ENCODE measurements at places on chromosomes 16 and 17.

DNA sequence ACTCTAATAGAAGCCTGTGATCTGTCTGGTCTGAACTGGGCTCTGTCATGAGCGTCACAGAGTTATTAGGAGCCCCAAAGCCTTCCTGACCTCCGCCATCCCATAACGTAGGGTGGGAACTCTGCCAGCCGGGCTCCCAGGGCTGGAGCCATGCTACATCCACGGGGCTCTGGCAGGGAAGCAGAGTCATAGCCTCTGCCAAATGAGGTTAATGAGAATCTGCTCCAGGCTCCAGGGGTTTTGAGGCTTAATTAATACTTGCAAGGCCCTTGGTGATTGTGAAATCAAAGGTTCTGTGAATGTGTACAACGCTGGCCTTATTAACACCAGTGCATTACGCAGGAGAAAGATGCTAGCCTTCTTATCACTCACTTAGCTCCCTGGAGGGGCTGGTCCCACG is 42.4 kb upstream of the ZFP90 start:
- no peak for DNase-seq

GRCh38 chr16:4690946-4691665 is 2.3 kb upstream of the NUDT16L1 start:
- DNase-seq: no peak

- DNase-seq: no peak
These were observed 3.0 kb downstream of the ABHD15 start for GRCh38 chr17:29563816-29564215.

GRCh38 chr17:49842846-49843245 is 5.0 kb downstream of the TAC4 start:
- DNase-seq: no peak

DNA sequence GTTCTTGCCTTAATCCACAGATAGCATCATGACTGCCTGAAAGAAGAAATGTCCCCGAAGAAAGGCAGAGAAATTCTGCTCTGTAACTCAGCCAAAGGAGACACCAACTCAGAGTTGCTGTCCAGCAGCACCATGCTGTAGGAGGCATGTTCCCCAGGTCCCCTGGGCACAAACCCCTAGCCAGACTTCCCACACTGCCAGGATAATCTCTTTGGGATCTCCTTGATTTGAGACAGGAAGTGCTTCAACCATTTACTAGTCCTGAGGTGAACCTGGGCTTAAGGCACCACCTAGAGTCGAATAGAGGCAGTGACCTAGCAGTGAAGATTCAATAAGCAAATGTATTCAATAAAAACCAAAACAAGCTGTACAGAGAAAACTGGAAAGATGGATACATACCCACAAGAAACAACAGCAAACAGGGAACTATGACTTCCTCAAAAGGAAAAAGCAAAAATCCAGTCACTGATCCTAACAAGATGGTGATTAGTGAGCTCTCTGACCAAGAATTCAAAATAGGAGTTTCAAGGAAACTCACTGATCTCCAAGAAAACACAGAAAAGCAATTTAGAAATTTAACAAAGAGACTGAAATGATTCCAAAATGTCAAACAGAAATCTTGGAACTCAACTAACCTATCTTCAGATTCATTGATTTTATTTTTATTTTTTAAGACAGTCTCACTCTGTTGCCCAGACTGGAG is 5.7 kb downstream of the OR4D2 start:
- no peak for DNase-seq

DNA sequence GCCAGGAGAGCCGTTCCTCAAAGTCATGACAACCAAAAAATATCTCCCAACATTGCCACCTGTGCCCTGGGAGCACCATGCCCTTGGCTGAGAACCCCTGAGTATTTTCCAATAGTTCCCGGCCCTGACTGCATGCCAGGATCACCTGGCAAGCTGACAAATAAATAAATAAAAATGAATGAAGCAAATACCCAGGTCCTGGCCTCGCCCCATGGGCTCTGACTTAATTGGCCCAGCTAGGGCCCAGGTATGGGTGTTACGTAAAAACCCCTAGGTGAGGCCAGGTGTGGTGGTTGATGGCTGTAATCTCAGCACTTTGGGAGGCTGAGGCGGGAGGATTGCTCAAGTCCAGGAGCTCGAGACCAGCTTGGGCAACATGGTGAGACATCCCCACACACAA is 2.7 kb upstream of the C16orf74 start:
- DNase-seq: no peak

- no peak for DNase-seq
These were observed 10.7 kb downstream of the TLE7 start for GRCh38 chr16:71431176-71431575.

DNA sequence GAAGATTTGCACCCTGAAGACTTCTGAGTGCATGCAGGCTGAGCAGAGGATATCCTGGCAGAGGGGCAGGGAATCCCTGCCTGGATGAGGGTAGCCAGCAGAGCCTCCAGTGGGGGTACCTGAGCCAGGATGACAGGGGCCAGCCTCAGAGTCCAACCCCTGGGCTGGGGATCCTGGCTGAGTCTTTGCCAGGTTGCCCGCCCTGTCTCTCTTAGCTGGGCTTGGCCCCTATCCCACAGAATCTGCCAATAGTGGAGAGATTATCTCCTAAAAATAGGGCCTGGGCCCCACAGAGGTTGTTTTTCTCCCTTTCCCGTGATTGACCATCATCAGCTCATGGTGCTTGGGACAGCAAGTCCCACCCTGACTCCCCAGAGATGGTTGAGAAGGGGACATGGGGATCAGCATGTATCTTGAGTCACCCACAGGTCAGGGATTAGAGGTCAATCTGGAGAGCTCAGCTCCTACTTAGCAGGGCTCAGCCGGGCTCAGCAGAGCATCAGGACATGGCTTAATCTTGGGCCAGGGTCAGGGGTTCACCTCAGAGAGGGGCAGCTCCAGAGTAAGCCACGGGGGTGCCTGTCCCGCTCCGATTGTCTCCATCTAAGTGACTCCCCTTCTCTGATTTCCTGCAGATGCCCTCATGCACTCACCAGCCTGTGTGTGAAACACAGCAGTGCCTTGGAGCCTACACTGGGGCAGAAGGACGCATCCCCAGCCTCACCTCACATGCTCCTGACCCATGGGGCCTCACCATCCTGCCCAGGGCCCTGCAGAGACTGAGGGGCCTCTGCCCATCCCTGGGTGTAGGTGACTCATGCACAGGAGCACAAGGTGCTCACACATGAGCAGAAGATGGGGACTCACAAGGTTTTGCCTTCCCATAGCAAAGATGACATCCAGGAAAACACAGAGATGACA is 11.5 kb downstream of the CDH16 start:
- no peak for DNase-seq

DNA sequence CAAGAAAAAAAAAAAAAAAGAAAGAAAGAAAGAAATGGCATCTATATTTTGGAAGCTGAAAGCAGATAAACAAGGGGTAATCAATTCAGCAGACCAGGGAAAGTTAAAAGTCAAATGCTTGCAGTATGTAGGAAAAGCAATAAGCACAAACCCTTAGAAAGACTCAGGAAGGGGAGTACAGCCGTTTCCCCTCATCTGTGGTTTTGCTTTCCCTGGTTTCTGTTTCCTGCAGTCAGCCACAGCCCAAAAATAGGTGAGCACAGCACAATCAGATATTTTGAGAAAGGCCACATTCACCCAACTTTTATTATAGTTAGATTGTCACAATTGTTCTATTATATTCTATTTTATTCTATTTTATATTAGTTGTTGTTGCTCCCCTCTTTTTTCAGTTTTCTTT is 14.4 kb upstream of the ALOX12 start:
- DNase-seq: no peak

GRCh38 chr16:79792664-79793351 is 192.3 kb upstream of the MAF start:
- no peak for DNase-seq

GRCh38 chr17:81378941-81379511 is 16.2 kb upstream of the BAHCC1 start:
- DNase-seq: no peak

- no peak for DNase-seq
These were observed 9.0 kb downstream of the FASN start for GRCh38 chr17:82088838-82089722.

- no peak for DNase-seq
These were observed 10.8 kb upstream of the MTMR4 start for GRCh38 chr17:58525239-58525638.

DNA sequence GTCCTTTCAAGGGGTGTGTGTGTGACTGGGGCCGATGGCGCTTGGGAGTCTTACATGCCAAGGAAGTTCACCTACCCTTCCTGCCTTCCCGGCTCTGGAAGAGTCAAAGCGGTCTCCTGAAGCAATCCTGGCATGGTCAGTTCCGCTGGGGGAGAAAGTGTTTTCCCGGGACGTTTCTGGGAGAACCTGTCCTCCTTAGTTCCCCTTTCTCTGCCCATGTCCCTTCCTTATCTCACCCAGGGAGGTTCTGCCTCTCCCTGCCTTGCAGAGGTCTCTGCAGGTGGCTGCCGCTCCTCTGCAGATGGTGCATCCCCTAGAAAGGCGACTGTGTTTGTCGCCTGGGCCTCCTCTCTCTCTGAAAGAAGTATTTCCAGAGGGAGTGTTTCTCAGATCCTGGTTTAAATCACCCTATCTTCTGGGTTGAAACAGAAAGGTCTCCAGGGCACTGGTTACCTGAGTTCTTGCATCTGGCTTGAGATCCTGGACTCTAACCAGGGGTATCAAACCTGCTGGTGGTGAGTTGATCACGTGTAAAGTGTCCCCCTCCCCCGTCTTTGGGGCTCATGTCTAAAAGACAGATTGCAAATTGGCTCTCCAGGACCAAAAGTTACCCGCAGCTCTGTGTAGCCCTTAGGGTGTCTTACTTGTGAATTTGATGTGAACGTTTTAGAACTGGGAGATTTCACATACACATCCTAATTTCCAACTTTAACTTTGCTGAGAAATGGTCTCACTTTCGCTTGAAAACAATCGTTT is 1.9 kb downstream of the PRKCB start:
- DNase-seq: no peak

GRCh38 chr17:62760059-62760944 is 47.8 kb downstream of the MARCHF10 start:
- no peak for DNase-seq

DNA sequence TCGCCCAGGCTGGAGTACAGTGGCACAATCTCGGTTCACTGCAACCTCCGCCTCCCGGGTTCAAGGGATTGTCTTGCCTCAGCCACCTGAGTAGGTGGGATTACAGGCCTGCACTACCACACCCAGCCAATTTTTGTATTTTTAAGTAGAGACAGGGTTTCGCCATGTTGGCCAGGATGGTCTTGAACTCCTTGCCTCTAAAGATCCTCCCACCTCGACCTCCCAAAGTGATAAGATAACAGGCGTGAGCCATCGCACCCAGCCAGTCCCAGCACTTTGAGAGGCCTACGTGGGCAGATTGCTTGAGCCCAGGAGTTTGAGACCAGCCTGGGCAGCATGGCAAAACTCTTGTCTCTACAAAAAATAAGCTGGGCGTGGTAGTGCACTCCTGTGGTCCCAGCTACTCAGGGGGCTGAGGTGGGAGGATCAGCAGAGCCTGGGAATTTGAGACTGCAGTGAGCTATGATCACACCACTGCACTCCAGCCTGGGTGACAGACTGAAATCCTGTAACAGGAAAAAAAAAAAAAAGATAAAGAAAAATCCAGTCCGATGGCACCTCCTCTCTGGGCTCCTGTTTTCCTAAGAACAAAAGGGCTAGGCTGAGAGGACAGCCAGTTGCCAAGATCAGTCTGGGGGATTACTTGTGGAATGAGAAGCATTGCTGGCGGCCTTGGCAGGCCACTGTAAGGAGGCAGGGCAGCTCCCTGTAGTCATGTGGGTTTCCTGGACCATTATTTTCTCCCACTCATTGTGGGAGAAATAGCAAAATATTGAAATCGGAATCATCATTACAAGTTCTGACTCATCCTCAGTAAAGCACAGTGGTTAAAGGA is 3.0 kb upstream of the PIPOX start:
- DNase-seq: no peak

- DNase-seq: no peak
These were observed 1.9 kb upstream of the SALL1 start for GRCh38 chr16:51152691-51153576.

- DNase-seq: no peak
These were observed 5.1 kb downstream of the RAB37 start for GRCh38 chr17:74742153-74742515.

GRCh38 chr17:45016823-45017222 is 34.6 kb downstream of the DCAKD start:
- DNase-seq: no peak

DNA sequence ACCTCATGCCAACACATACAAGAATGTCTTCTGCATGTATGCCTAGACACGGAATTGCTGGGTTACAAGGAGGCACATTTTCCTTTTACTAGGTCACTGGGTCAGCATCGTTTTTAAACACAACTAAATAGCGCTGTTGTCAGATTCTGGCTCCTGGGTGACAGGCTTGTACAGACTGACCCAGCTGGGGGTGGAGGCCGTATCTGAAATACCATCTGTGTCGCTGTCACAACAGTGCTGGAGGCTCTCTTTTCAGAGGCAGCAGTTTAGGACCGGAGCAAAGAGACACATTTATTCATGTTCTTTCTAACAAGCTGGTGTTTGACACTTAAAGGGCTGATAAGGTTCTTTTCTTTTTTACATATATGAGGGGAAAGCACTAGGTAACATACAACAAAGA is 403.0 kb upstream of the ASIC2 start:
- DNase-seq: no peak

DNA sequence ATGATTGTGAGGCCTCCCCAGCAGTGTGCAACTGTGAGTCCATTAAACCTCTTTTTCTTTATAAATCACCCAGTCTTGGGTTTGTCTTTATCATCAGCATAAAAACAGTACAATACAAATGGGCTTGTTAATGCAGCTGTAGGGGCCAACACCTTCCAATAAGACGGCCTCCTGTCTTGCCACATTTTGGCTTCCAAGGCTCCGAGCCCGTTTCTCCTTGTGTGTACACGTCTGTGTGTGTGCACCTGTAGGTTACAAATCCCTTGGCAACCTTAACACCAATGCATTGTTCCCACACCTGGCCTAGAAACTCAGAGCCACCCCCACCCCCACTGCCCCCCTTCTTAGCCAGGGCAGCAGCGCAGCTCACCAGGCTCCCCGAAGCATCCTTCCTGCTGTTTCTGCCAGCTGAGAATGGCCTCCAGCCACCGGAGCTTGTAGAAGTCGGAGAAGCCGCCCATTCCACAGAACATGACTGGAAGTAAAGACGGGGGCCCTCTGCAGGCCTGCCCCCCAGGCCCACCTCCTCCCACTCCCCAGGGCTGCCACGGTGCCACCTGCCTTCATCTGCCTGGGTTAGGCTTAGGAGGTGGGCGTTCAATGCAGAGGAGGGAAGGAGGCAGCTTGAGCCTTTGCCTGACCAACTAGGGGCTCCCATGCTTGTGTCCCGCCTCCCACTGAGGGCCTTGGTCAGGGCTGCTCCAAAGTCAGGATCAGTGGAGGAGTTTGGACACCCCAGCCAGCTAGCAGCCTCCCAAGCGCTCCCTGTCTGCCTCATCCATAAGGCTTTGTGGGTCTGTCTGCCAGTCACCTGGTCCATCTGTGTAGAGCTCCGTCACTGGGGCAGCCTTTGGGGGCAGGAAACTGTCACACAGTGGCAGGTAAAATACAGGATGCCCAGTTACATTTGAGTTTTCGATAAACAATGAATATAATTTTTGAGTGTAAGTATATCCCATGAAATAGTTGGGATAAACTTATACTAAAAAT is 10.6 kb downstream of the C16orf89 start:
- DNase-seq: no peak
